ENCODE measurements at places on chromosomes 11 and 22. TPM values are rescaled to one million over a fixed set of nuclear protein-coding genes. Genes with fewer than 3 reads are reported as not detected.

Gene APIP
- 12.4 TPM for total RNA-seq

Gene MMP11
- 3.2 TPM for total RNA-seq

Gene HTR3B
- total RNA-seq = not detected

- DNase-seq = no peak
These were observed 805.5 kb downstream of the BRD1 start for GRCh38 chr22:49021926-49022815.

DNA sequence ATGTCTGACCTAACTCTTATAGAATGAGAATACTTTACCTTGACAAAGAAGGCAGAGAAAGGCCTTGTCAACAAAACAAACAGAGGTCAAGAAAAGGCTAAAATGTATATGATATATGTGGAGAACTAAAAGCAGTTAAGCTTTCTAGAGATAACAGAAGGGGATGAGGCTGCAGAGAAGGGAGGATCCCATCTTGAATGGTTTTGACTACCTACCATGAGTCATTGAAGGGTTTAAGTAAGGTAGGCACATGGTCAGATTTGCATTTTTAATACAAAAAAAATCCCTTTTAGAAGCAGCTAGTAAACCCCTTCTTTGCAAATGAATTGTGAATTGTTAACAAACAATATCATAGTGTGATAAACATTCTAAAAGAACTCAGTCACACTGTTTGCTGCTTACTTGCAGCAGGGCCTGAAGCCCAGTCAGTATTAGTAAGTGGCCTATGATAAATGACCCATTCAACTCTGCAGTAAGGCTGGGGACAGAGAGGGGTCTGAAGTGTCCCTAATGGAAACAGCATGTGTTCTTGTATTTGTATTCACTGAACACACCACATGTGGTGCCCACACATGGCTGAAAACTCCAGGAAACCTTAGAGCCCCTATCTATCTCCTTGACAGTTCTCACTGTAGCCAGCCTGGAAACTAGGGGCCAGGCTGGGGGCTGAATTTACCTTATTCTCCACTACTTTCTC, 328.8 kb upstream of the PITPNB start:
- DNase-seq = no peak

DNA sequence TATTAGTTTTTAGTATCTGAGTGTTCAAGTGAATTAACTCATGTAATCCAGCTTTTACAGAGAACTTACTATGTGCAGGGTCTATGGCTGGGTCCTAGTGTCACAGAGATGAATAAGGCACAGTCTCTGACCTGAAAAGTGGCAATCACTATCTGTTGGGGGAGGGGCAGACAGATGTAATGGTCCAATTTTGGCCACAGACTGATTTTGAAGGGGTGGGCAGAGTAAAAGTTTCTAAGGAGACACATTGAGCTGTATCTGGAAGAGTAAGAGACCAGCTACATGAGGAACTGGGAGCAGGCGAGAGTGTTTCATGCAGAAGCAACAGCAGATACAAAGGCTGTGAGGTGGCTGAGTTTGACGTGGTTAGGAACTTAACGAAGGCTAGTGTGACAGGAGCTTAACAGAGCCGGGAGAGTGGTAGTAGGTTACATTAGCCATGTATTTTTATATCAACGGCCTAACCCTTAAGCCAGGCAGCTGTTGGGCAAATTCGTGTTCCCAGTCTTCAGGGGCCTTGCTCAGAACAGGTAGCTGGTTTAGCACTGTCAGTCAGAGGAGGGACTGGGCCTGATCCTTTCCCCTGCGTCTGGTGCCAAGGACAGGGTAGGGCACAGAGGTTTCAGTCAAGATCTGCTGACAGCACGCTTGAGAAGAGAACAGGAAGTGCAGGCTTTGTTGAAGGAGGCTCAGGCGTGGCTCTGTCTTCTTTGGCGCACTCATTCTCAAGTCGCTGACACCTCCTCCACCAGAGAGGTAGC, 1.4 kb upstream of the STIM1 start:
- DNase-seq = peak; percentile 68

GRCh38 chr11:119316016-119316728, 758 bp downstream of the MCAM start:
- DNase-seq = no peak

GRCh38 chr11:2072551-2073261, 66.5 kb downstream of the IGF2 start:
- DNase-seq = no peak

- DNase-seq = no peak
These were observed 49.3 kb upstream of the THY1 start for GRCh38 chr11:119472186-119472855.

GRCh38 chr11:84501750-84502149, 1125.4 kb downstream of the DLG2 start:
- no peak for DNase-seq

DNA sequence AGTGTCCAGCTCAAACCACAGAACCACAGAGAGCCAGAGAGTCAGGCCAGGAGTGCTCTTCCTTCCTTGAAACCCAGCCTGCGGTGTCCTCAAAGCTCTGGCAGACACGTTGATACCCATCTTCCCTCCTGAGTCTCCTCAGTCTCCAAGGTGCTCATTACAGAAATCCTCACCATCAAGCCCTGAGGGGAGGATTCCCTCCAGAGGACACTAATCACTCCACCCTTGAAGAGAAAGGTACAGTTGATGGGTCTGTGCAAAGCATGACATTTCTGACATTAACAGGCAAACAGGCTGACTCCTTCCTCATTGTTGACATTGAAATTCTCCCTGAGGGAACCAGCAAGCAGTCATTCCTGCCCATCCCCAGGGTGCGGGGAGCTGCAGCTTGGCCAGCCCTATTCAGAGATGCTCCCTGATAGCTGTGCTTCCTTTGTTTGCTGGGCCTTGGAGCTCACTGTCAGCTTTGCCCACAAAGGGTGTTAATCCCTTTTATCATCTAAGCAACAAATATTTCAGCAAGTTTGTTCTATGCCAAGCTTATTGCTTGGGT, 101.7 kb upstream of the CSNK2A3 start:
- no peak for DNase-seq

DNA sequence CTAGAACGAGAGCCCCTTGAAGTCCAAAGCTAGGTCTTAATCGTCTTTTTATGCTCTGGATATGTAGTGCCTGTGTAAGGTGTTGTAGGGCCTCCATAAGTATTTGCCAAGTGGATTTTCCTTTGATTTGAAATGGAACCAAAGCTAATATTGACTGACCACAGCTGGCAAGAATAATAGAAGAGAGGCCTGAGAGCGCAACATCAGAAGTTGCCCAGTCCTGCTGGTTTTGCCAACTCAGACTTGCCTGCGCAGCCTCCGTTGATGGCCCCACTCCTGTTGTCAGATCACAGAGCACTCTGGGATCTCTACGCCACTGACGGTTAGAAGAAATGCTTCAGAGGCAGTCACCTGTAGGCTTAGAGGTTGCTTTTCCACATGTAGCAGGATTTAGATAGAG, 251.2 kb downstream of the TENM4 start:
- no peak for DNase-seq

GRCh38 chr11:66619080-66619554, 2.7 kb downstream of the RBM14 start:
- peak; percentile 64 for DNase-seq

DNA sequence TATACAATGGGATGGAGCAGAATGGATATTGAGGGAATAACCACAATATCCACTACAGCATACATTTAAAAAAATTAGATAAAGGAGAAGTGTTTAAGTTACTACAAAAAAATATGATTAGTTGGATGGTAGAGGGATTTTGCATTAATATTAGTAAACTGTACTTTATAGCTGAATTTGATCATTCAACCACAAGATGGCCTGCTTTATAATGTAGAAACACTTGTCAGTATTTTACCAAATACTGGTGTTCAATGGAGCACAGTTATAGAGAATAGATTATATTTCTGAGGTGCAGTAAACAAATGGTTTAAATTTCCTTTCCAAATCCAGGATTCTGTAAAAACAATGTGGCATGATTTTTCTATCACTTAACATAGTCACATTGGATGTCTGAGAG, 818.8 kb upstream of the CHORDC1 start:
- no peak for DNase-seq

Gene SMCO4
- total RNA-seq = 8.1 TPM

- no peak for DNase-seq
These were observed 33.9 kb downstream of the ARHGAP1 start for GRCh38 chr11:46666516-46666915.

GRCh38 chr11:132717824-132718223, 814.5 kb downstream of the OPCML start:
- DNase-seq = no peak

Gene OR51I1
- 1.3 TPM for total RNA-seq
